Head of caudate nucleus (tissue), 42 donors: ENCODE measurements at places on chromosomes 13 and 19.
A peak's percentile ranks its signal among the peaks of the same experiment; 100 is the strongest.

- peak; percentile 2 for DNase-seq
Measured at GRCh38 chr13:48004201-48004600, 3.1 kb upstream of the SUCLA2 start.

DNA sequence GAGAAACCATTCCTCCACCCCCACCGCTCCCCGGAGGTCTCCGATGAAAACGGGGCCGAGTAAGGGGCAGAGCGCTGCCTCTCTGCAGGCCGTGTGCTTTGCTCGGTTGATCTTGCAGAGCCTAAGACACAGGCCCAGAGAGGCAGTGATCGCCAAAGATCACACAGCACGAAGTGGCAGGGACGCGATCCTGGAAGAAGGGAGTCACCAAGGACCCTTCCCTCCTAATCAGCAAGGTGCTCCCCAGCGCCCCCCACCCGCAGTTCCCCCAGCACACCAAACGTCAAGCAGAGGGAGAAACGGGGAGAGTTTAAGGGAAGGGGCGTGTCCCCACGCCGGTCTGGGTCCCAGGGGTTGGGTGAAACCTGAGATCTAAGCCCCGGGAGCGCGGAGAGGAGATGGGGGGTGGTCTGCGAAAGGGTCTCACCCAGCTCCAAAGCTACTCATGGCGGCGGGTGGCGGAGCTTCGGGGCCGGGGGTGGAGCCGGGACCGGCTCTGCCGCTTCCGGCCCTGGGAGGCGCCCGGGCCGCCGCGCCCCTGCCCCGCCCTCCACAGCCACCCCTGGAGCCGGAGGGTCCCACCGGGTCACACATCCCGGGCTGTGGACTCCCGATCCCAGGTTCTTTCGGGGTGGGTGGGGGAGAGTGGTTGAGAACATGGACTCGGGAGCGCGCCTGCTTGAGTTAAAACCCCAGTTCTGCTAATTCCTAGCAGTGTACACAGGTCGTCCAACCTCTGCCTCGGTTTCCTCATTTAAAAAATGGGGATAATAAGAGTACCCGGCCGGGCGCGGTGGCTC lies at the start of gene EML2:
EML2 (minus strand) TSS at position 468 of the 800 bp plus-strand sequence; CDS start at position 447, 21 bp downstream.
- no peak for DNase-seq

- no peak for DNase-seq
Measured at GRCh38 chr13:21243045-21243897, 66.8 kb downstream of the MRPL57 start.

DNA sequence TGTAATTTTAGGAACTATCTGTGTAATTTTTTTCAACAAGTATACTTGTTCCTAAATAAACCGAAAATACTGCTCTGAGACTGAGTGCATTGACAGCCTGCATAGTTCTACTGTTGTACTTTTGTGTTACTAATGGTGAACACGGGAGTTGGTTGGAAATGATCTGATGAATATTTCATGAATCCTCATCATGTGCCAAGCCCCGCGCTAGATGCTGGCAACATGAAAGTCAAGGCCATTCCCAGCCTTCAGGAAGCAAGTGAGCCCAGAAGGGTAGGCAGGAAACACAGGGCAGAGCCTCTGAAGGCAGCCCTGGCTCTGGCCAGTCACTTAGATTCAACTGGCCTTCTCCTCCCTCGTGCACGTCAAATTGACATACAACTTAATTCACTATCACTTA lies 106.1 kb downstream of the ABCC4 start:
- no peak for DNase-seq

GRCh38 chr13:48501705-48502104 lies 31.2 kb downstream of the RCBTB2 start:
- no peak for DNase-seq

GRCh38 chr19:51030631-51031030 lies 4.2 kb downstream of the KLK12 start:
- no peak for DNase-seq

GRCh38 chr13:32385410-32385809 lies 42.5 kb downstream of the N4BP2L1 start:
- no peak for DNase-seq

DNA sequence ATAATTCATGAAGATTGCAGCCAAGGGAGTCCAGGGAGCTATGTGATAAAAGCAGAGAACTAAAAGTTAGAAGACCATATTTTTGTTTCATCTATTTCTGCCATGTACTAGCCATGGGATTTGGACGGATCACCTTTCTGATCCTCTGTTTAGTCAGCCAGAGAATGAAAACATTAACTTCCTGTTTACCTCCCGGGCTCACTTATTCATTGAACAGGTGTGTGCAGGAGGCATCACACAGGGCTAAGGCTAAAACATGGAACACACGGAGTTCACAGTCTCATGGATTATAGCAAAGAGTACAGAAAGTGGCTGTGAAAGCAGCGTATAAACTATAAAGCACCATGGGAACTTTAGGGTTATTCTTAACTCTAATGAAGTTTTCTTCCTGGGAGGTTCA lies 96.8 kb downstream of the GPR12 start:
- no peak for DNase-seq

DNA sequence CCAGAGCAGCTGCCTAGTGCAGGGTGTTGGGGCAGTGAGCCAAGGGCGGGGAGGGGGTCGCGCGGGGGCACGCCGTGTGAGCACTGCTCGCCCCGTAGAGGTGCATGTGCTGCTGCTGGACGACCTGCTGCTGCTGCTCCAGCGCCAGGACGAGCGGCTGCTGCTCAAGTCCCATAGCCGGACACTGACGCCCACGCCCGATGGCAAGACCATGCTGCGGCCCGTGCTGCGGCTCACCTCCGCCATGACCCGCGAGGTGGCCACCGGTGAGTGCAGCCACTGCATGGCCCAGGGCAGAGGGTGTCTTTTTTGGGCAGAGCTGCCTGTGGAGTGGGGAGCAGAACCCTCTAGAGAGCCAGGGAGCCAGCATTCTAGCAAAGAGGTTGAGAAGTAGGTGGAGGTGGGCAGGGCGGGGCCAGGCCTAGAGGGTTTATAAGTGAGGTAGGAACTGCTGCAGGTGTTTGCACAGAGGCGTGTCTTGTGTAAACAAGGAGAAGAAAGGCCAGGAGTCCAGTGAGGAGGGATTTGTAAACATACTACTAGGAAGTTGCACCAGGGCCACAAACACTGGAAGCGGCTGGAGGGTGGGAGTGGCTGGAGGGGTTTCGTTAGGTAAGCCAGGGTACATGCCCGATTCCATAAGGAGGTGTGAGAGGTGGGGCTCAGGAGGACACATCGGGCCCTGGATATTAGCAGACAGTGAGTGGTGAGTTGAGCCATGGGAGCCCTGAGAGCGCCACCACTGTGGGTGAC lies 21.3 kb downstream of the ARHGEF1 start:
- no peak for DNase-seq

DNA sequence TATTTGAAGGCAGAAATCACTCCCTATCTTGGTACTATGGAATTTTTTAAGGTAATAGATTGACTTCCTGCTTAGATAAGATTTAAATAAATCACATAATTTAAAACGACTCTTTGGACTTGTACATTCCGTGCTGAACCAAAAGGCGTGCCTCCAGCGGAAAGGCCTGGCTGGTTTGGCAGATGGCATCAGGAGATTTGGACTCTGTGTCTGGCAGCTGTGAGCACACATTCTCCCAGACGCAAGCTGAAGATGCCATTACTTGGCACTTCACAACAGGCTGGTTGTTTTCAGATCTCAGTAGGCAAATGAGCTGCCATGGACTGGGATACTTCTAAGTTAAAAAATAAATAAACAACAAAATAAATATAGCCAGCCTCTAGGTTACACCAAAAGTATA lies 104.5 kb upstream of the SLC15A1 start:
- DNase-seq, result peak; percentile 77

DNA sequence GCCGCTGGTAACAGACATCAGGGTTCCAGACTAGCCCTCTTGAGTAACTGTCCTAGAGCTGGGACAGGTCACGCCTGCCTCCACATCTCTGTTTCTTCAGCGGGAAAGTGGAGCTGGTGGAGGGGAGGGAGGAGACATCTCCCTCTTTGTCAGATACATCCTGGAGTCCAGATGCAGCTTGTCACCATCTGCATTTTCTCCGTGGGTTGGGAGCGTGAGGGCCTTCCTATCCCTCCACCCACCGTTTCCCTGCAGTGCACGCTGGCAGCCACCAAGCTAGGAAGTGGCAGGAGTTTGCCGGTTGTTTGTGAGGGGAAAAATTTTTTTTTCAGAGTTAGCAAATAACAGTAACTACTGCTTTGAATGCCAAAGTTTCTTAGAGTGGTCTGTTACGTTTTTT lies 20.0 kb upstream of the SMIM17 start:
- DNase-seq, result no peak

- no peak for DNase-seq
Measured at GRCh38 chr19:35120492-35120891, 4.9 kb downstream of the FXYD3 start.

- DNase-seq, result no peak
Measured at GRCh38 chr19:15595069-15595468, 19.9 kb upstream of the CYP4F8 start.

GRCh38 chr13:89936256-89936655 lies 1411.2 kb upstream of the MIR17HG start:
- DNase-seq, result no peak

GRCh38 chr19:2841855-2842574 lies 740 bp downstream of the ZNF555 start:
- no peak for DNase-seq
